CD8-positive, alpha-beta memory T cell (primary cell): ENCODE measurements at places on chromosomes 5 and 9. TPM values are rescaled to one million over a fixed set of nuclear protein-coding genes. Genes with fewer than 3 reads are reported as not detected.

The TRIM52 gene
- 46.3 TPM for polyA plus RNA-seq

The PCDHA3 gene
- polyA plus RNA-seq = not detected

The RARS1 gene
- polyA plus RNA-seq = 24.6 TPM

The SPATA31D4 gene
- polyA plus RNA-seq = not detected

The FNBP1 gene
- polyA plus RNA-seq = 176 TPM

The TXNDC8 gene
- not detected for polyA plus RNA-seq
